ENCODE measurements at places on chromosomes 13 and 19.
A peak's percentile ranks its signal among the peaks of the same experiment; 100 is the strongest.

DNA sequence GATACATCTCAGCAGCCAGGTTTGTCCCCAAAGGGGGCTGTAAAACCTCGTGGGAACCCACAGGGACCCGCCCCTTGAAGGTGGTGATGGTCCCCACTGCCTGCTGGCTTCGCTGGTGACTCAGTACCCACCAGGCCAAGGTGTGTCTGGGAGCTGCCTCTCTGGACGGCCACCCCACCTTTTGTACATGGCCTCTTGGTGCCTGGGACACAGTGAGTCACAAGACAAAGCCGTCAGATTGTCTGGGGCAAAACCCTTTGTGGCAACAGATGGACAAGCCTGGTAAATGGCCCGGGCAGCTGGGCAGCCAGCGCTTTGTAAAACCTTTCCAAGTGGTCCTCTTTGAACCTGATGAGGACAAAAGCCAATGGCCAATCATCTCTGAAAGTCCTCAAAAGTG, 27.9 kb upstream of the KLF2 start:
- DNase-seq: no peak

GRCh38 chr19:48292798-48293197, 22.9 kb downstream of the ZNF114 start:
- DNase-seq: no peak

DNA sequence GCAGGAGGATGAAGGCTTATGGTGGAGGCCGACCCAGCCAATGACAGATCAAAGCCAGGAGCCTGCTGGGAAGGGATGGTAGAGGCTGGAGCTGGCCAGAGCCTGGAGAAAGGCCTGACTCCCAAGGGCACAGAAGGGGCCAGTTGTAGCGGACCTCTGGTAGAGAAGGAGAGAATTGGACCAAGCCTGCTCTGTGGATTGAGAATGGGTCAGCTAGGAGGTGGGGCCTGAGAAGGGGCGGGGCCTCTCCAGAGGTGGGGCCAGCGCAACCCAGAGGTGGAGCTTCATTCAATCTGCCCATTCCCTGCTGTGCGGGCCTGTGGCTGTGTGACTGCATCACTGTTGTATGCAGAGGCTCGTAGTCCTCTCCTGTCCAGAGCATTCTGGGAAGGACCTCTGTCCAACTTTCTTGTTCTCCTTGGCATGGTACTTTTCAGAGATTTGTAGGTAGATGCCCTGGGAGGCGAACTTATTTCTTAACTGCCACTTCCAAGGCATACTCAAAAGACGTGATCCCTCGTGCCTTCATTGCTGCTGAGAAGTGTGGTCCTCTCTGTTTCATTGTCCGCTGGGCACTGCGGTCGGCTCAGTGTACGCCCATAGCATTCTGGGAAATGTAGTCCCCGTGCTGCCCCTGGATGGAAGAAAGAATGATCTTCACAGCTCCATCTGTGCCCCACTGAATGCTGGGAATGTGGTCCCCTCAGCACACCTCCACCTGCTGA, 6.7 kb downstream of the GRIN2D start:
- DNase-seq: no peak

DNA sequence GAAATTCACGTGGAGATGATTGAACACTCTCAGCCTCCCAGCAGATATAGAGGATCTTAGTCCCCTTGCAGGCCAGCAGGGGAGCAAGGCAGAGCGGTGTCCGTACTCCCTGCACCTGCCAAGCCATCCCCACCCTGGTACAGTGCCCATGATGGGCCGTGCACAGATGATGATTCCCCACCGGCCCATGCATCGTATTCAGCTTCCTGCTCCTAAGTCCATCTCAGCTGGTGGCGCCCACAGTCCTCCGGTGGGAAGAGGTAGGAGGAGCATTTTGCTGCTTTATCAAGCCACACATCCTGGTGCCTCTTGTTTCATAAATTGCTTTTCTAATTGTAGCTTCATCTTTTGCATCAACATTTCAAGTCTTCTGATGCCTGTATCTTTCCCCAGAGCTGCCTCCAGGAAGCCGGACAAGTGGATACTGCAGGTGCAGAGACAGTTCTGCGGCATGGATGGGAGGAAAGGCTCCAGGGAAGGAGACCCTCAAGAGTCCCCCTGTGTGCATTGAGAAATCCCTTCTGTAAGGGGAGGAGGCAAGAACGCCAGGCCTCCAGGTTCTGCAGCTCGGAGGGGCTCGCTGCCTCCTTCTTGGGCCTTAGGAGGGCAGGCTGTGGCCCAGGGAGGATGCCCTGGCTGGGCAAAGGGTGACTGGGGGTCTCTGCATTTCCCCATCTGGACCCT, 55.3 kb downstream of the F2RL3 start:
- DNase-seq: no peak

- DNase-seq: peak; percentile 40
These were observed 3.5 kb downstream of the FSTL3 start for GRCh38 chr19:679418-680286.

- no peak for DNase-seq
These were observed 20.6 kb downstream of the ADPRHL1 start for GRCh38 chr13:113432506-113433270.

DNA sequence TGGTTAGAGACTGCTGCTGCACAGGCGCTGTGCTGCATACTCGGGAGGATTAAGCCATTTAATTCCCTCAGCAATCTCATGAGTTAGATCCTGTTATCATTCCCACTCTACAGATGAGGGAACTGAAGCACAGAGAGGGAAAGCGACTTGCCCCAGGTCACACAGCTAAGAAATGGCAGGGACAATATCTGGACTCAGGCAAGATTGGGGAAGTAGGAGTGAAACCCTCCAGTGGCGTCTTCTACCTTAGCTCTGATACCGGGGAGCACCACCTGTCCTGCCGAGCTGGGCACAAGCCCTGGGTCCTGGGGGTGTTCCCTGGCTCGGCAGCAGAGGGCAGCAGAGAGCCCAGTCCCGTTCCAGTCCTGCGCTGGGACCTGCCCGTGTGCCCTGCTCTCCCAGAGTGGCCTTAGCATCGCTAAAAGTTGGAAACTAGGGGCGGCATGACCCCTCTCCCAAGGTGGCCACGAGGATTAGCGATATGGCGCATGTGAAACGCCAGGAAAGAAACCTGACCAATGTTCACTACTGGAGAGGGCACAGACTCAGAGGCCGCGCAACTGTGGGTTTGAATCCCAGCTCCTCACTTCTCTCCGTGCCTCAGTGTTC, 20.5 kb downstream of the CYTH2 start:
- DNase-seq: no peak

DNA sequence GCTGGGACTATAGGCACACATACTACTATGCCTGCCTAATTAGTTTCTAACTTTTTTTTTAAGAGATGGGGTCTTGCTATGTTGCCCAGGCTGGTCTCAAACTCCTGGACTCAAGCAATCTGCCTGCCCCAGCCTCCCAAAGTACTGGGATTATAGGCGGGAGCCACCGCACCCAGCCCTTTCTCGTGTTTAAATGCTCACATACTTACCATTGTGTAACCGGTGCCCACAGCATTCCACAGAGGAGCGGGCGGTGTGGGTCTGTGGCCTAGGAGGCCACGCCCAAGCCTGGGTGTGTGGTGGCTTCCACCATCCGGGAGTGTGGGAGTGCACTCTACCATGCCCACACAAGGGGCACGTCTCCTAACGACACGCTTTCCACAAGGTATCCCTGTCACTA, 7.7 kb downstream of the LMNB2 start:
- DNase-seq: no peak

DNA sequence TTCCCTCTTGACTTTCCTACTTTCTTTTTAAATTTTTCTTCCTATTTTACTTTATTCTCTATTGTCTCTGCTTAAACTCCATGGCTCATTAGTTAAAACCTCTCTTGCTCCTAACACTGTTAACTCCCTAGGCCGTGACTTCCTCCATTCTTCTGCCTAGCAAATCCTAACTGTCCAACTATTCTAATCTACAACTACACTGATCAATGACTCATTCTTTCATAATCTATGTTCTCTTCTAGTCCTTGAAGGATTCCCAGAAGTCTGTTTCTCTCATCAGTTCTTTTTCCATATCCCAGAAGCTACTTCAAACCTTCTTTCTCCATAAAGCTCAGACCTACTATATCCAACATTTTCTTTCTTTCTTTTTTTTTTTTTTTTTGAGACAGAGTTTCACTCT, 66.9 kb downstream of the MICU2 start:
- no peak for DNase-seq

DNA sequence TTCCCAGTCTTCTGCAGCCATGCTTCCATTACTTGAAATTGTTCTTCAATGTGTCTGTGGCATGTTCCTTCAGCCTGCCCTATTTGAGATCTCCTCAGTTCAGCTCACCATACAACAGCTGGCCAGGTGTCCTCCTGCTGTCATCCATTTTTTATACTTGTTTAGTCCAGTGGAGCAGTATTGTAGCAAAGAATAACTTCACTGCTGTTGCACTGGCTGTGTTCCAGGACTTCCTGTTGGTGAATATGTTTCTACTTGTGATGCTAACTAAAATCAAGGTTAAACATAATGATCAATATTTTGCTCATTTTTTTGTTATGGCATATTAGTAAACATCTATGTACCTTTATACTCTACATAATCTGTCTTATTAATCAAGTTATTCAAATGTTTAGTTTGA, 1394.1 kb downstream of the PCDH9 start:
- DNase-seq: no peak

DNA sequence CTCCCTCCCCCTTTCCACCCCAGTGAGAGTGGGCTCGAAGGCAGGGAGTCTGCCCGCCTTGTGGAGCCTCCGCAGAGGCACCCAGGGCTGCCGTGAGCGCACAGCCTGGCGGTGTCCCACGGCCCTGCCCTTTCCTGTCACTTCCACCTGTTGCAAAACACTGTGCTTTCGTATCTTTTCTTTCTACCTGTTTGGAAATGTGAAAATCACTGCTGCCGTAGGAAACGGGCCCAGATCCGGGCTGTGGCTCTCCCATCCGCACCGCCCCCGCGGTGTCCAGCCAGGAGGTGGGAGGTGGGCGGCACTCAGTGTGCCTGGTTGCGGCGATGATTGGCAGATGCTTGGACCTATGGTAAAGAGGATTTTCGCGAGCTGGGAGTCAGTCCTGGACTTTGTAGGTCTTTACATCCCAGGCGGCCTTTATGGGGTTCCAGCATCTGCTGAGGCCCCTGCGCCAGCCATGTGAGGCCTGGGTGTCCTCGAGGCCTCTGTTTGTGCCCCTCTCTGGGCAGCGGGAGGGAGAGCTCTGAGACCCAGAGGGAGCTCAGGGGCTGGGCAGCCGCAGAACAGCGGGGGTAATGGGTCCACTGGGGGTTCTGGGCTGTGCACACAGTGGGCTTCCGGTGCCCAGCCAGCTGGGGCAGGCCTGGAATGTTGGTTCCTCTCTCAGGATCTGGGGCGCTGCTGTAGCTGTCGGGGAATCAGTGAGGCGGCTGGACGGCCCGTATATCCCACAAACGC, 6.1 kb downstream of the STK11 start:
- DNase-seq: no peak

Data from putamen (tissue), 1 donor.